Caco-2 (cell line): ENCODE measurements at places on chromosomes 4 and X.

- DNase-seq, result peak; percentile 63
Observed at GRCh38 chr4:173169428-173170181, 994 bp downstream of the GALNT7 start.

- peak; percentile 36 for DNase-seq
Observed at GRCh38 chr4:18566970-18567799, 545.6 kb upstream of the LCORL start.

DNA sequence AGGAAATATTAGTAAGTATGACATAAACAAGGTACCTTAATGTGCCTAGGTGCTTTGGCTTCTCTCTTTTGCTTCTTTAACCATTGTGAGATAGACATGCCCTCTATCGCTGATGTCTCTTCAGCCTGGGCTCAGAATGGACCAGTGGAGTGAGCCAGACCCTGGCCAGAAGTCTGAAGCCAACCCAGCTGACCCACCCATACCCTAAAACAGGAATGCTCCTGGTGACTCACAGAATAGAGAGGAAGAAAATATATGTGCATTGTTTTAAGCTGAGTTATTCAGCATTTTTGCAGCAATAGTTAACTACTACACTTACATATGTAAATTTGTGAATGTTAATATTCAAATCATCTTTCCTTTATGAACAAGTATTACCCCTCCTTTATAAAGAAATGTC, 167.5 kb upstream of the PCDH10 start:
- DNase-seq, result no peak

- peak; percentile 57 for DNase-seq
Observed at GRCh38 chr4:6873792-6874461, 35.7 kb upstream of the TBC1D14 start.

- no peak for DNase-seq
Observed at GRCh38 chr4:80213117-80213815, 16.0 kb downstream of the PRDM8 start.

DNA sequence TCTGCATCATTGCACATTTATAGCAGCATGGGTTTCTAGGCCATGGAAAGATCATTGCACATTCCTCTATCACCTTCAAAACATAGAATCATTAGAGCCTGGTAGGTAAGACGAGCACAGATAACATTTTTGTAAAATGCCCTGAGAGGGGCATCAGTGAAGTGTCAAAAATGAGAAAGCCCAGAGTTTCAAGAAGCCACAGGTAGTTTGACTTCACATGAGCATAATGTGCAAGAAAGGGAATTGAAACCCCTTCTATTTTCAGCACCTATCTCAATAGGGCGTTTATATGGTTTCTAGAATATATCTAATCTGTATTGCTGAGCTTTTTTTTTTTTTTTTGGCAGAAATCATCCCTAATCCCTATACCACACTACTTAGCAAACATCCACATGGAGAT, 2441.7 kb downstream of the ARAP2 start:
- DNase-seq, result no peak

GRCh38 chr4:152014280-152014679, 253.5 kb upstream of the GATB start:
- DNase-seq, result no peak

DNA sequence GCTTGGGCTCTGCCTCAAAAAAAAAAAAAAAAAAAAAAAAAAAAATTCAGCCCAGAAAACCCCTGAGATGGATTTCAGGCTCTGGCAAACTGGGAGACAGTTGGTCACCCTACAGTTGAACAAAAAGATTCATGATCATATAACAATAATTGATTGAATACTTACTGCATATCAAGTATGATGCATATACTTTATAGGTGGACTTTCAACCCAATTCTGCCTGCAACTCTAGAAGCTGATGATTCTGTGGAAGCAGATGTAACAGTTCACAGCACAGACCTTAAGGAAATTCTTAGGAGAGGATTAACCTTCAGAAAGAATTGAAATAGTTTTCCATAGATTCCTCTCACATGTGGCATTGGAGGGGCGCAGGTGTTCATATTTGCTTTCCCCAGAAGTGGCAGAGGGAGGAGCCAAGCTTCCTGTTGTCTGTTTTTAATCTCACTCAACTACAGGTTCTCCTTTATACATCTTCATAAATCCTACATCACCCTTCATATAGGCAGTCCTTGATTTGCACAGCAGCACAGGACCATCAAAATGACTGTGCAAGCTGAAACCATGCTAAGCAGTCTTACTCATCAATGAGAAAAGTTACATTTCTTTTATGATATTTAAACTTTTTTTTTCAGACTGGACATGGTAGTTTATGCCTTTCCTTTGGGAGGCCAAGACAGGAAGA, 149.4 kb upstream of the KLF3 start:
- DNase-seq, result no peak

DNA sequence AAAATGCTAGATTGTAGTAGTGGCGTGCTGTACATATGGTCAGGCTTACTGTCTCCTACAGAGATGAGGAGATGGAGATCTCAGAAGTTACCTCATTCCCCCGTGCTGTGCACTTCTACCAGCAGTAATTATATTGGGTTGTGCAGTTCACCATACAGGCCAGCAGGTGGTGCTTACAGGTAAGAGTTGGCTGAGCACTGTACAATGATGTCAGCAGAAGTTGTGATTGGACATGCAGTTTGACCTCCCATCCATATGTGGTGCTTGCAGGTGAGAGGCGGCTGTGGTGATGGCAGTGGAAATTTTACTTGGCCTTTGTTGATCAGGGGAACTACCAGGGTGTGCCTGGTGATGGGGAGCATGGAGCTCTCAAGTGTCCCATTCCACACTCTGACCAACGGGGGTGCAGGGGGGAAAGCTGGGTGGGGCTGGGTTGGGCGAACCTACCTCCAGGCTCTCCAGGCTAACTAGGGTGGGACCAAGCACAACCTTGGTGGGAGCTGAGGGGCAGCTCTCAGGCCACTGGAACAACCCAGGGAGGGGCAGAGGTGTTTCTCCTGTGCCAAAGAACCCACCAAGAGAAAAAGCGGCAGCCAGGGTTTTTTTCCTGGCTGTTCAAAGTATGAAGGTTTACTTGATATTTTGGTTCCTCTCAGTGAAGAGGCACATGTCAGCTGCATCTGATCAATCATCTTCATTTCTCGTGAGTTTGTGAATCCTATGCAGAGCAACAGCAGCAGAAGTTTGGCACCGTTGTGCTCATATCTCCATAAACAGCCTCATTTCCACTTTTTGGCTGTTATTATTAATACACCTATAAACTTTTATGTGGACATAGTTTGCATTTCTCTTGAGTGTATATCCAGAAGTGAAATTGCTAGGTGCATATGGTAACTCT, 73.8 kb upstream of the FREM3 start:
- peak; percentile 66 for DNase-seq

DNA sequence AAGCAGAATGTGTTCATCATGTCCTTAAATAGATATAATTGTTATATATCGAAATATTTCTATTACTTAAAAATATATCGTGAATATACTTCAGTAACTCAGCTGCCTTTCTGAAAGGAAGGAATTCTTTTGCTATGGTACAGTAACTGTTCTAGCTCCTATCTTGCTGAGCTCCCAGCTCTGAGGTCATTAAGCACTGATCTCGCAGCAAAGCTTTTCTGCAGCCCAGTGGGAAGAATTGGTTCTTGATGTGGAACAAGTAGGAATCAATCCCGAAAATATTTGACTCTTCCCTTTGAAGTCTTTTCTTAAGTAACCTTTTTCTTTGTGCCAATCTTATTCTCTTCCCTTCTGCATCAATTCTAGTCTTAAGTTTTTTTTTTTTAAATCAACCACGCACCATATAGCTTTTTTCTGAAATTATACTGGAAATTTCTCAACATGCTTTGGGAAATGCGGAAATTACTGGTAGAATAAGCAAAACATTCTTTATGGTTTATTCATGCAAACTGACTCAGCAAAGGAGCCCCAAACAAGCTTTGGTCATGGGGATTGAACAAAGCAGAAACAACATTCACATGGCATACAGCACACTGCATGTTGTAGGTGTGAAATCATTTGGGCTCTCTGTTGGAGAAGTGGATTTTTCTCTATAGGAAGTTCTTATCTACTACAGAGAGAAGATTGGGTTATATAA, 428.9 kb upstream of the GNPDA2 start:
- no peak for DNase-seq

DNA sequence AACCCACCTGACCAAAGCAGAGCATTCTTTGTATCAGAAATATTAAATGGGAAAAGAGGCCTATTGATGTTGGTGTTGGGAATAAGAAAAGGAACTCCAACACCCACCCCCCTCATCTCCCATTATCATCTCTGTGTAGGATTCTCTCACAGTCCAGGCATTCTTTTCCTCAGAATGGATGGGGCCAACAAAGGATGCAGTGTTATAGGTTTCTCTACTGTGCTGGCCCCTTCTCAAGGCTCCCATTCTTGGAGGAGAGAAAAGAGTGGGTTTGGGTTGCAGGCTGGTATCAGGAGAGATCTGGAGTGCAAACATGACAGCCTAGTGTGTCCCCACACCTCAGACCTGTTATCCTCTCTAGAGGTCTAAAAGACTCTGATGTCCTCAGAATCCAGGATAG, 59.6 kb downstream of the UGT8 start:
- DNase-seq, result no peak

- no peak for DNase-seq
Observed at GRCh38 chrX:68203646-68204045, 229.6 kb downstream of the OPHN1 start.

GRCh38 chrX:110056419-110056818, 53.5 kb downstream of the TMEM164 start:
- no peak for DNase-seq

DNA sequence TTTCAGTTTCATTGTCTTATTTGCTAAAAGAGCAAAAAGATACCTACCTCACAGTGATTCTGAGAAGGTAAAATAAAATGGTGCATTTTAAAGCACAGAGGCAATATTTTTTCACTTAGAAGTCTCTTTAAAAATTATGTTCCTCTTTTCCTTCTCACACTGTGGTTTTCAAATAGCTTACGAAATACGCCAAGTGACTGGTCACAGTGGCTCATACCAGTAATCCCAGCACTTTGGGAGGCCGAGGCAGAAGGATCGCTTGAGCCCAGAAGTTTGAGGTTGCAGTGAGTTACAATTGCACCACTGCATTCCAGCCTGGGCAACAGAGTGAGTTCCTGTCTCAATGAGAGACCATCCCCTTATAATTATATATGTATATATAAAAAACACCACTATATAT, 372.6 kb downstream of the FBXO8 start:
- DNase-seq, result no peak

GRCh38 chrX:71320126-71320525, 18.6 kb downstream of the ITGB1BP2 start:
- DNase-seq, result no peak

- DNase-seq, result no peak
Observed at GRCh38 chrX:123408821-123409737, 225.0 kb downstream of the GRIA3 start.

GRCh38 chr4:68951078-68951805, at the start of gene UGT2A3:
Gene UGT2A3 (minus strand): TSS chr4:68951804. CDS start chr4:68951760, 44 bp downstream.
- peak; percentile 34 for DNase-seq

DNA sequence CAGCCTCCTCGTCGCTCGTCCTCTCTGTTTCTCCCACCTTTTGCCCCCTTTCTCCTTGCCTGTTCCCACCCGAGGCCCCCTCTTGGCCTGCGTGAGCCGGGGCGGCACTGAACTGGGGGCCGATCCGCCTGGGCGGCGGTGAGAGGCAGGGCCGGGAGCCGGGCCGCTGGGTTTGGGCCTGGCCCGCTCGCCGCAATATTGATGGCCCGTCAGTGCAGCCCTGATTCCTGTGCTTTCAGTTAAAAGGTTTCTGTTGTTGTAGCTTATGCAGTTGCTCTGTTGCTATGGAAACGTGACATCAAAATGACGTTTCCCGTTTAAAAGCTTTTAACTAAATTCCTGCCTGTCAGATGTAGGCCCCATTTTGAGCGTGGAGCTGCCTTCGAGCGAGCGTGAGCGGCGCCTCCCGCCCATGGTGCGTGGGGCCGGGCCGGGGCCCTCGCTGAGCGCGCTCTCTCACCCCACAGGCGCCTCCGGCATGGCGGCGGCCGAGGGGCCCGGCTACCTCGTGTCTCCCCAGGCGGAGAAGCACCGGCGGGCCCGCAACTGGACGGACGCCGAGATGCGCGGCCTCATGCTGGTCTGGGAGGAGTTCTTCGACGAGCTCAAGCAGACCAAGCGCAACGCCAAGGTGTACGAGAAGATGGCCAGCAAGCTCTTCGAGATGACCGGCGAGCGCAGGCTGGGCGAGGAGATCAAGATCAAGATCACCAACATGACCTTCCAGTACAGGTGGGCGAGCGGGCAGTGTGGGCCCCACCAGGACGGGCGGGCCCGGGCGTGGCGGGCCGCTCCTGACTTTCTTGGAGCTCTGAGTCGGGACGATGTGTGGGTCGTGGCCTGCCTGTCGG, at the start of gene MSANTD1:
Gene MSANTD1, plus strand, starts transcription at position 349 of the 851 bp plus-strand sequence. Its CDS starts 64 bp downstream, at position 413.
- DNase-seq, result no peak

- DNase-seq, result no peak
Observed at GRCh38 chr4:86557526-86557925, 36.6 kb upstream of the PTPN13 start.

- no peak for DNase-seq
Observed at GRCh38 chr4:60034361-60034760, 1165.8 kb upstream of the ADGRL3 start.

DNA sequence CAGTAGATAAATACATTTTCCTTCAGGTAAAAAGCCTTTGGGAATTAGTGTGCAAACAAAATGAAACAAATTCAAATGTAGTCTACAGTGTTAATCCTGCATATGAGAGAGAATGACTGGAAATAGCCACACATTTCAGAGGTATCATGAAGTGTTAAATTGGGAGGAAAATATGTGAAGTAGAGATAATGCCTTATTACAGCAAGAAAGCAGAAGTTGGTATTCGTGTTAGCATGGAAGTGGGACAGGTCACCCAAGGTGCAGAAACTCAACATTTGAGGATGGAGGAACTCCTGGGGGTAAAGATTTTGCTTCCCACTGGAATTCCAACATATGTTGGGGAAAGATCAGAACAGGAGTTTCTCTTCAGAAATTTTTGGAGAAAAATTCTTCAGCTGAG, 51.3 kb downstream of the EMCN start:
- no peak for DNase-seq

- no peak for DNase-seq
Observed at GRCh38 chr4:112916868-112917267, 132.6 kb upstream of the ANK2 start.

DNA sequence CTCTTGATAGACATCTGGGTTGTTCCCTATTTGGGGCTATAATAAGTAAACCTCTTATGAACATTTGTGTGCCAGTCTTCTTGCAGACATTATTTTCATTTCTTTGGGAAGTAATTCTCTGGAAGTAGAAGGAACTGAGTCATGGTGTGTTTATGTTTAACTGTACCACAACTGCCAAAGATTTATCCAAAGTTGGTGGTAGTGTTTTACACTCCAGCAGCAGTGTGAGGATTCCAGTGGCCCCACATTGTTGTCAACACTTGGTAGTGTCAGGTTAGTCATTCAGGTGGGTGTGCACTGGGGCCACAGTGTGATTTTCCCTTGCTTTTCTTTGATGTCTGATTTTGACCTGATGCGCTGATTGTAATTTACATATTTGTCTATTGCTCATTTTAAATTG, 5.0 kb upstream of the UVSSA start:
- DNase-seq, result no peak
